ENCODE measurements at places on chromosomes 12 and 14. TPM values are rescaled to one million over a fixed set of nuclear protein-coding genes. Genes with fewer than 3 reads are reported as not detected.

RTN1 gene
- total RNA-seq, result 0.34 TPM

NANOG gene
- not detected for total RNA-seq

RNU6-8 gene
- not detected for total RNA-seq

TBX5 gene
- total RNA-seq, result not detected

ANKRD9 gene
- total RNA-seq, result 18.0 TPM

TC2N gene
- 14.4 TPM for total RNA-seq

DNA sequence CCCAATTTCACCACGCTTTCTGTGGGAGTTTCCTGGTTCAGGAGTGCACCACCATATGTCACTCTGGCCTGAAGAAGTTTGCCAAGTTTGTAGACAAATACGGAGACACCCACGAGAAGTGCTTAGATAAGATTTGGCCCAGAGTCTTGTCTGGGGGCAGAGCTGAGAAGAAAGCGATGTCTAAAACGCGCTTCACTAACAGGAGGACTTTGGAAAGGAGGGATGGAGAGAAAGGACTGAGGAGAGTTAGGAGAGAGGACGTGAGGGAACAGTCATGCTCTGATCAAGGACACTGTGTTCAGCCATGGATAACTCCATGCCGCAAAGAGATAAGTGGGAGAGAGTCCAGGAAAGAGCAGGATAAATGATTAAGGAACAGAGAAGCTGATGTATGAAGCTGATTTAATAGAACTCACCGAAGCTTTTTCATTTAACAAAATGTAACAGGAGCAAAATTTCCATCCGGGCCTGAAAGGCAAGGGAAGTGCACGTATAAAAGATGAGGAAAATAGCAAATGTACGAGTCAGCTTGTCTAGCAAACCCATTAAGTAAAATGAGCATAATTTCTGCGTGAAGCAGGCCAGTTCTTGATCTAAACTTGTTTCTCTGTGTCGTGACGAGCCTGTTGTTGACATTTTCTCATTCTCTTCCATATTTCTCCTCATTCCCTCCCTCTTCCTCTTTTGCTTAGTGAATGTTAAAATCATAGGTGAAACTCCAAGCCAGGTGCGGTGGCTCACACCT lies 23.4 kb upstream of the MAP3K9 start:
- DNase-seq, result no peak

DNA sequence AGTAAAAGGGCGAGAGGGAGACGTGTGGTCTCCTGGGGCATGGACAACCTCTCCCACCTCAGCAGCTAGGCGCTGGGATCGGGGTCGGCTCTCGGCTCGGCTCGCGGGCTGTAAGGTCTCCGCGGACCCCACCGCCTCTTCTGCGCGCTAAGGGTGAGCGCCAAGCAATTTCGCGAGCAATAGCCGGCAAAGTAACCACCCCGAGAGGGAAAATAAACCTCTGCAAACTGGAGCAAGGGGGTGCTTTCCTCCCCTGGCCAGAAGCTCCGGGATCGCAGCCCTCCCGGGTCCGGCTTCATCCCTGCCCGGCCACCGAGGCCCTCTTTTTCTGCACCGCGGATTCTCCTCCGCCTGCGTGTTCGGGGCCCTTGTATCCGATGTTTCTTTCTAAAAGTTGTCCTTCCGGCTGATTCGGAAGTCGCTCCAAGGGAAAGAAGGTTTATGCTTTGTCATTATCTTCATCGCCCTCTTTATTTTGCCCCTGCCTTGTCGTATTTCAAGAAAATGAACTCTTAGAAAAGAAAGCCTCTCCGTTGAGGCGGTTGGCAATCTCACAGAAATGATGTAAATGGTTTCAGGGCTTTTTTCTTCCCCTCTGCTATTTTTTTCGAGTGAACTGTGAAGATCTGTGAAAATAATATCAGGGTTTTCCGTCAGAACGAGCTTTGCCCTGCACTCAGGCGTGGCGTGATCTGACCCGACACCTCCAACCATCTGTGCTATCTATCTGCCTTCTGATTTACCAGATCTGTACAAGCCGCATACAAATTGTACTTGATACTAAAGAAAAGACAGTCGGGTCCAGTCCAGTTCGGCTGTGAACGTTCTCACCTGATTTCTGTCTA lies 1.7 kb upstream of the SIX6 start:
- DNase-seq, result no peak

GUCY2C gene
- total RNA-seq, result not detected
